ENCODE measurements at places on chromosomes 11 and 22.

GRCh38 chr22:35368386-35368785, 12.5 kb upstream of the HMOX1 start:
- no peak for DNase-seq

- DNase-seq: no peak
Observed at GRCh38 chr22:32661296-32661695, 140.2 kb upstream of the TIMP3 start.

- DNase-seq: no peak
Observed at GRCh38 chr22:48720662-48721394, 1106.8 kb downstream of the BRD1 start.

GRCh38 chr11:109033627-109034338, 368.9 kb downstream of the DDX10 start:
- no peak for DNase-seq

DNA sequence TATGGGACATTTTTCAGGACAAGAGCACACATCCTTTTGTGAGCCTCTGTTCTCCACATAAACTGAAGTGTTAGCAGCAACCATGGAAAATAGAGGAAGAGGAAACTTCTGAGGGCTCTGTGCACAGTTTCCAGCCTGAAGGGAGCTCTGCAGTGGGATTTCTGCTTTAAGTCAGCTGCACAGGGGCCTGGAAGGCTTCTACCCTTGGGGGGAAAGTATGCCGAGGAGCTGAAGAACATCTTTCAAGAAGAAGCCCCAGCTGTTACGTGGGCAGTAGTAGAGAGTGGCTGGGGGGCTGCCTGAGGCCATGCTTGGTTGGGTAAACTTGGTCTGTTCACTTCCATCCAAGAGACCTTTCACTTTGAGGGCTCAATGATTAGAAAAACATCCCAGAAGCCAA, 82.7 kb upstream of the EED start:
- no peak for DNase-seq

All from DMS 273 treated with DMSO at 0.1 percent for 48 hours (cell line).